ENCODE measurements at places on chromosomes 3 and 15.
A peak's percentile ranks its signal among the peaks of the same experiment; 100 is the strongest.

- DNase-seq, result peak; percentile 97
These were observed 67.8 kb downstream of the BDH1 start for GRCh38 chr3:197487911-197488391.

DNA sequence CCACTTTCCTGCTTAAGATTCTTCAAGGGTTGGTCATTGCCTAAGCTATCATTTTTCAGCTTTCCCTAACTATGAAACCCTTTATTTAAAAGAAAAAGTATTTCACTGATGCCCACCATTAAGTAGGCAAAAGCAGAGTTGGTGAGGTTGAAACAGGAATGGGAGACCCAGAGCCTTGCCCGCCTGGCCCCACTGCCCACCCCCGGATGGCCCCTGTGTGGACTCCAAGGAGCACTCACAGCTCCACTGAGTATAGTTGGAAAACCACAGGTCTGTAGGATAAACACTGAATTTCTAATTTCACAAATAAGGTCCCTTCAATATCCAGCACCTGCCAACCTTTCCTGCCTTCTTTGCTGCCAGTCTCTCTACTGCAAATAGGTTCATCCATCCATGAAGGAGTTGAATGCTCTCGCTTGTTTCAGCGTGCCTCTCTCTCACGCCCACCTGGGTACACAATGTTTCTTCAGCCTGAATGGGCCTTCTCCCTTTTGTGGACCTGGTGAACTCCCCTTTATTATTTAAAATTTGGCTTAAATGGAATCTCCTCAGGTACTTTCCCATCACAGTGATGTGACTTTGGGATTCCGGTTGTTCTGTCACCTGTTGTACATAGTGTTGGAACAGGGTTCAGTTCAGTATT, 8.7 kb upstream of the ACAP2 start:
- no peak for DNase-seq

DNA sequence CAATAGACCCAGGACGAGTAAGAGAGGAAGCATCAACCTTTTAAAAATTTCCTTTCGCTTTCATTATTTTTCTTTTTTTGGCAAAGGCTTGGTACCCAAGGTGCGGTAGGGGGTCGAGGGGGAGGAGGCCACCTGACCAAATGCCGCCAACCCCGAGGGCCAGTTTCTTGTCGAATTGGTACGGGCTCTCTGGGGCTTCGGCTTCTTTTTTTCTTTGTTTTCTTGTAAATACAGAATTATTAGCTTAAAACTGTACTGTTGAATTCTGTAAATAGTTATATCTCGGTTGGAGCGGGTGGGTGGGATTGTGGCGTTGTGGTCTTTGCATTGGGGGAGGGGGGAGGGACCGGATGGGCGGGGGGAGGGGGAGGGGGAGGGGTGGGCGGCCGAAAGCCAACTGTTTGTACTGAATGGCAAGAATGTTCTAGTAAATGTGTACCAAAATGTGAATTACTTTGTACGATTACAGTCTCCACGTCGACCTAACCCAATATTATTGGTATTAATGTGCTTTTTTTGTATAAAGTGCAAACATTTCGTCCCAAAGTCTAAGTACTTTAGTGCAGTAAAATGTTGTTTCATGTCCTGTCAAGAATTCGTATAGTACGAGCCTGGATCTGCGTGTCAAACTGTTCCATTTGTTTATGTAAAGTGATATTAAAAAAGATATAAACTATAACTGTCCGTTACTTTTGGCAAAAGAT, 4.7 kb downstream of the ZIC1 start:
- no peak for DNase-seq

- DNase-seq, result no peak
These were observed 90.7 kb upstream of the RGMA start for GRCh38 chr15:93179700-93180102.

- DNase-seq, result peak; percentile 31
These were observed 33.3 kb downstream of the RLBP1 start for GRCh38 chr15:89187986-89188514.

DNA sequence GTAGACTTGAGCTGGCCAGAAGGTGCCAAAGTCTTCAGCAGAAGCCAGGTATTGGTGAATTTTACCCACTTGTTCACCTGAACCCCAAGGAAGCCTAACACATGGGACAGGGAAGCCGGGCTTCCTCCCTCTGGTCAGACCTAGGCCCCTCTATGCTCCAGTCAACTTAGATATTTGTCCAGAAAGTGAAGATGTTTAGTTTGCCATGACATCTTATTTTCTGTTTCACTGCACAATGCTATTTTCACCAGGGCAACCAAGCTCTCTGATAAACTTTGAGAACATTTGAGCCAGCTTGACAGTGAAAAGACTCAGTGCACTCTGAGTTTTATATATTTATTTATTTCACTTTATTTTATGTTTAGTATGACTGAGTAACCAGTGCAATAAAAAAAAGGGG, 71.0 kb downstream of the SOX14 start:
- no peak for DNase-seq

DNA sequence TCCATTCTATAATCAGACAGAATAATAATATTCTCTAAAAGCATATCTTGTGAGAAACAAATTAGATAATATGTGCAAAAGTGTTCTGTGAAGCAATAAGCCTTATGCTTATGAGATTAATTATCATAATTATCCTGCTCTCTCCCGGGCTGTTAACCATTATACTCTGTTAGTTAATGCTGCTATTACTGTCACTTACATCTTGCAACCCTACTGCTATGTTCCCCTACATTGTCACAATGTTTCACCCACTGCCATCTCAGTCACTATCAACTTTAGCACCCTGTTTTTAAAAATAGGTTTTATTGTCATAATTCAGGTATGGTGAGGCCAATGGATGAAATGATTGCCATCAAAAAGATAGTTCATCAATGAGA, 15.2 kb upstream of the KLHL24 start:
- no peak for DNase-seq

DNA sequence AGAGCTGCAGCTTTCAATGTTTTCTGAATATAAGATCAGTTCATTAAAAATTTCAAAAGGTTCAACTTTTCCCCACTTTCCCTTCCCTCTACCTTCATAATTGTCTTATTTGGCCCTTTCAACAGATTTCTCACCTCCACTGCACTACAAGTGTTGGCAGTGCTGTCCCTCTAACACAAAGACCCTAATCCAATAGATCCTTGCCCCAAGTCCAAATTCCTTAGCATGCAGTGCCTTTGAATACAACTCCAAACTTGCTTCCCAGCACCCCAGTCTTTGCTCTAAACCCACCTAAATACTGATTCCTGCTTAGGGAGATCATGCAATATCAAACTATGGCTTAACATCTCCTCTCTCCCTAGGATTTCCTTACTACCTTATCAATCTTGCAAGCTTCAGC, 43.9 kb downstream of the TJP1 start:
- DNase-seq, result no peak

GRCh38 chr3:186551387-186551786, 7.2 kb upstream of the CRYGS start:
- no peak for DNase-seq

DNA sequence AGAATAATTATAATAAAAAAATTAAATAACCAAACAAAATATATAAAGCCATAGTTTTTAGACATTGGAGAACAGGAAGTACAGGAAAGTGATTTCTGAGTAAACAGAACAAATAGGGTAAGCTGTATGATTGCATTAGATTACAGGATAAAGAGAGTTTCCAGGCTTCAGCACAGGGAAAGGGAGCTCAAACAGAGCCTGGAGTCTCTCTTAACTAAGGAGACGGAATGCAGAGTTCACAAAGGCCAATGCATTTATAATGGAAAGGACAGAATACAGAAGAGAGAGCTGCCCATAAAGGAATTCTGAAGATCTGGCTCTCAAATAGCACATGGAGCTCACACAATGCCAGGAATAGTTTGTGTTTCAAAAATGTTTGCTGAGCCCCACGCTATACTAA, 42.0 kb upstream of the OTOL1 start:
- DNase-seq, result no peak

DNA sequence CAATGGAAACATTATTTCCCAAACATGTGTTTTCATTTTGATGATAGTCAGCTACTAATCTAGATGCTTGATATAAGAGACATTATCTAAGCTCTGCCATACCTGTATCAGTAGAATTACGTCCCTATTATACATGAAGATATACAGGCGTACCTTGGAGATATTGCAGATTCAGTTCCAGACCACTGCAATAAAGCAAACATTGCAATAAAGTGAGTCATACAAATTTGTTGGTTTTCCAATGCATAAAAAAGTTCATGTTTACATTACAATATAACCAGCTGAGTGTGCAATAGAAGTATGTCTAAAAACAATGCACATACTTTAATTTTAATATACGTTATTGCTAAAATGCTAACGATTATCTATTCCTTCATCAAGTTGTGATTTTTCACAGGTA, 236.0 kb upstream of the ZNF717 start:
- DNase-seq, result no peak

GRCh38 chr3:48432411-48433371, 2.8 kb upstream of the PLXNB1 start:
- DNase-seq, result peak; percentile 21

DNA sequence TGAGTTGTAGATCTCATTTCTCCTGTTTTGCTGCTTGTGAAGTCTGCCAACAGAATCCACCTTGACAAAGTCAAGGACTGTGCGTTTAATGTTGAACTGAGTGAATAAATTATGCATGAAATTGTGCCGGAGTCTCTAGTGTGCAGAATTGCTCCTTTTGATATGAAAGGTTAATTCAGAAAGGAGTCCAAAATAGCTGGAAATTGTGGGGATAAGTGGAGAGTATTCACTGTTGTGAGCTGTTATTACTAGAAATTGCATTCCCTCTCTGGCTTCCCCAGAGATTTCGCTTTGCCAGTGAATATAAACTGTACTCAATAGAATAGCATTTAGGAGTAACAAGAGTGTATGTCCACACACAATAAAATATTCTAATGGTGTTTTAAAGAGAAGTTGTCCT, 43.1 kb downstream of the SAMMSON start:
- no peak for DNase-seq

- DNase-seq, result peak; percentile 35
These were observed 53.0 kb upstream of the HES1 start for GRCh38 chr3:194082743-194083636.

- peak; percentile 67 for DNase-seq
These were observed at the start of gene FSTL1 for GRCh38 chr3:120450600-120451271. TSS of gene FSTL1 (minus strand) at chr3:120450992. CDS start at chr3:120450746, 246 bp downstream.

DNA sequence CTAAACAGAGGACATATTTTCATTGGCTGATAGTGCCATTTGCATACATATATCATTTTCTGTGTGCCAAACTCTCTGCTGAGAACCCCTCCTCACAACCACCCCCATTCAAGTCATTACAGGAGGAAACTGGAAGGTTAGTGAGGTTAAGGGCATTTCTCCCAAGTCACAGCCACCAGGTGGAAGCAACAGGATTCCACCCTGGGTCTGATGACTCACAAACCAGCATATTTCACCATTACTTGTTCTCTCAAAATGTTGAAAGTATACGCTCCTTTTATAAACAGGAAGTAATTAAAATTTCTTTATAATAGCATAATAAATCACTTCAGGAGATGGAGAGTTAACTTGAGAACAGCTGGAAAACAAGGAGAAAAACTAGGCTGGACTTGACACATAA, 398.6 kb upstream of the WNT5A start:
- peak; percentile 66 for DNase-seq

DNA sequence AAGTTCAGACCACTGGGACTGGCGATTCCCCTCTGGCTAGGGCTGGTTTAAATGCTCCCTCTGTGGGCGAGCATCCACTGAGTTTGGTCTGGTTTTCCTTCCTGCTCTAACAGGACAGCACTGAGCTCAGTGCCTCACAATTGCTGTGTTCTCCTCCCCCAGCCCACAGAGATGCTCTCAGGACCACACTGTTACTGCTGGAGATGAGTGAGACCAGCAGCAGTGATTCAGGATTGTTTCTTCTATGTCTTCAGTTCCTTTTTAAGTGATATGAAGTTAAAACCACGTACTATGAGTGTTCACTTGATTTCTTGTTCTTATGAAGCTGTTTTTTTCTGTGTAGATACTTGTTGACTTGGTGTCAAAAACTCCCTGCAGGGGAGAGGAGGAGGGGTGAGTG, 180.4 kb upstream of the COL8A1 start:
- DNase-seq, result no peak

DNA sequence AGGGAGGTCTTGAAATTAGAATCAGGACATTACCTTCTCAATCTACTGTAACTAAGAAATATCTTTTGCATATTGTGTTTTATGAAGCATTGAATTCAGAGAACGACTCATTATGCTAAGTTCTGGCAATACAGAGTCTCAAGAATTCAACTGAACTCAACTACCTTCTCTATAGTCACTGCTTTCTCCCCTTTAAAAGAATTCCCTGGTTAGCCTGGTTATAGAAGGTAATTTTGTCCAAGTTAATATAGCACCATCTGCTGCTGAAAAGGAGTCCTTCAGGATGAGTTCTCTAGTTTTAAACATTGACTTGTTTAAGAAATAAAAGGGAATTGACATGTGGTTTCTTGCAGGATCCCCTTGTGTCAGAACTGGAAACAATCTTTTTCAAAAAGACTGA, 60.2 kb downstream of the IL16 start:
- DNase-seq, result peak; percentile 32

DNA sequence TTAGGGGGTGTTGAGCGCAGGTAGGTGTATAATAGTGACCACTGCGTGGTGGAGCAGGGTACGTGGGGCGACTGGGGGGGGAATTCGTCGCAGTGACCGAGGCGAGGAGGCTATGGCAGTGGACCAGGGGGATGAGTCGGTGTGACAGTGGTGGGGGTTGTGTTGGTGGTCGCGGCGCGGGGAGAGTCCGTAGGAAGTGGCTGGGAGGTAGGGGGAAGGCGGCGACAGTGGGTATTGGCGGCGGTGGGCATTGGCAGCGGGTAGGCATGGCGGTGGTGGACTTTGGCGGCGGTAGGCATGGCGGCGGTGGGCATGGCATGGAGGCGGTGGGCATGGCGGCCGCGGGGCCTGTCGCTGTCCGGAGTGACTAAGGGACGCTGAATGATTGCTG, 739 bp downstream of the SNRPN start:
- DNase-seq, result no peak

DNA sequence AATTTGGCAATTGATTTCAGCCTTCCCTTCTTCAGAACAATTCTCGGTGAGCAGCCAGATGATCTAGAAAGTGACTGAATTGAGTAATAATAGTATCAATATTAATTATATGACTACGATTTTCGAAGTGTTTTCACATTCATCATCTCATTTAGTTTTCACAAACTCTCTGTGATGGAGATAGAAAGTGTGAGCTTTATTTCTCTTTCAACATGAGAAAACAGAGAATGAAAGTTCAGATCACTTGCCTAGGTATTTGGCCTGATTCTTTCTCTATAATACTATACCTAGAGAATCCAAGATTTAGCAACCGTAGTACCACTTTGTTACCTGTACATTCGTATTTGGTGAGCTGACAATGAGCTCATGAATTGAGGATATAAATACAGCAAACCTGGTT, 739.2 kb upstream of the NR2F2 start:
- no peak for DNase-seq

All from foreskin fibroblast (primary cell).